ENCODE measurements at places on chromosomes 1 and 21.

DNA sequence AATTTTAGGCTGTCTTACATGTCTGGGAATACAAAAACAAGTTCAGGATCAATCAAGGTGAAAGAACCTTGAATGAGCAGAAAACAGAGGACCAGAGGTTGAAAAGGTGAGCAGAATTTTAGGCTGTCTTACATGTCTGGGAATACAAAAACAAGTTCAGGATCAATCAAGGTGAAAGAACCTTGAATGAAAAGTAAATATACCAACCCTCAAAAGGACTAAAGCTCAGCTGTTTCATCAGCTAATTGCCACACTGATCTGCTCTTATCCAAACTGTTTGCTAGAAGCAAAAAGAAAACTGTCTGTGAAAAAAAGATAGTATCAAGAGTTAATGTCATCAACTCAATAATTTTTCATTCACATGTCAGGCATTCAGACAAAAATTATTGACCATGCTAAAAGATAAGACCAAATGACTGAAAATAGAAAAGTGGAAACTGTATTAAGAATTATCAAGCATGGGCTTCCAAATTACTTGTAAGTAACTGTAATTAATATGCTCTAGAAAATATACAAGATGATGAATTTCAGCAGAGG, 69.2 kb downstream of the LTN1 start:
- DNase-seq, result no peak

DNA sequence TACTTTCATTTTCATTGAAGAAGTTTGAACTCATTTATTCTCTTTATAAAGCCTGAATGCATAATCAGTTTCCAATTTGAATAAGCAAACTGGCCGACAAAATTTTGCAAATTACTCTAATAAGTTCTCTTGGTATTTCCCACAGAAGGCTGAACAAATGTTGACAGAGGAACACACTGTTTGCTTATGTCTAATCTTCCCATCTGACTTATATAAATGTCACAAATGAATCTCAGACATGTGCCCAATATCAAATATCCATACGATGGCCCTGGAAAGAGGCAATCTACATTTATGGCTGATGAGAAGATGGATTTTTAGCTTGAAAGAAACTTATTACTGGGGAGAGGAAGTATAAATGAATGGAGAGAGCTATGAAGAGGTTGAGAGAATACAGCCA, 380.6 kb upstream of the ZRANB2 start:
- no peak for DNase-seq

DNA sequence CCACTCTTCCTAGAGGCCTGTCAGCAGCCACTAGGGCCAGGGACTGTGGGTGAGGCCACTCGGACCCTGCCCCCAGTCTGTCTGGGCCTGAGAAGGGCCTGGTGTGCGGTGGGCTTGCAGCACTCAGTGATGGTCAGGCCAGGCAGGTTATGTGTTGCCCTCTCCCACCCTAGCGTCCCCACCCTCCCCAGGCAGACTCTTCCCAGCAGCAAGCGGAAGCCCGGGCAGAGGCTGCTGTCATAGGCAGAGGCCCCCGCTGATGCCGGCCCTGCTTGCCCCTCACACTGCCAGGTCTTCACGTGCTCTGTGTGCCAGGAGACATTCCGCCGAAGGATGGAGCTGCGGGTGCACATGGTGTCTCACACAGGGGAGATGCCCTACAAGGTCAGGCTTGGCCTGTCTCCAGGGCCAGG, 6.6 kb downstream of the ZBTB48 start:
- DNase-seq, result peak; percentile 62

DNA sequence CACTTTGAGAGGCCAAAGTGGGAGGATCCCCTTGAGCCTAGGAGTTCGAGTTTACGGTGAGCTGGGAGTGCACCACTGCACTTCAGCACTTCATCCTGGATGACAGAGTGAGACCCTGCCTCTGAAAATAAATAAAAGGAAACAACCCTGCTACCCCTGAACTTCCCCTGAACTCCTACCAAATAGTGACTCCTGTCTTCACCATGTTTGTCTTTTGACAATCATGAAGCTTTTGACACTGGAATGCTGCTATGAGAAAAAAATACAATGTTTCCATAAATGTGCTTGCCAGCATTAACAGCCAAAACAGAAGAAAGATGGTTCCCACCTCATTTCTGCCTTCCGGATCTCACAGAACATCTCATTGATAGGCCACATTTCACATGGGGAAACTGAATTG, 10.4 kb downstream of the ZBTB8A start:
- DNase-seq, result no peak
